ENCODE measurements at places on chromosomes 2 and 18.

- peak; percentile 74 for DNase-seq
Observed at GRCh38 chr2:190408538-190409271, 550 bp downstream of the MFSD6 start.

DNA sequence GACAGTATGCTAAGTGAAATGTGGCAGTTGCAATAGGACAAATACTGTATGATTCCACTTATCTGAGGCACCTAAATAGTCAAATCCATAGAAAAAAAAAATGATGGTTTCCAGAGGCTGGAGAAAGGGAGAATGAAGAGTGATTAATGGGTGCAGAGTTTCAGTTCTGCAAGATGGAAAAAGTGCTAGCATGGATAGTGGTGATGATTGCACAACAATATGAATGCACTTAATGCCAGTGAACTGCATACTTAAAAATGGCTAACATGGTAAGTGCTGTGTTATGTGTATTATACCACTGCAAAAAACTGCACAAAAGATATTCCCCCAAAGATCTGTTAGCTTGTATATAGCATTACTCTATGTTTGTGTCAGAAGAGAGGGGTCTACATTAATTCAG, 185.4 kb downstream of the INHBB start:
- no peak for DNase-seq

GRCh38 chr18:7859122-7859521, 292.0 kb downstream of the PTPRM start:
- DNase-seq = no peak

DNA sequence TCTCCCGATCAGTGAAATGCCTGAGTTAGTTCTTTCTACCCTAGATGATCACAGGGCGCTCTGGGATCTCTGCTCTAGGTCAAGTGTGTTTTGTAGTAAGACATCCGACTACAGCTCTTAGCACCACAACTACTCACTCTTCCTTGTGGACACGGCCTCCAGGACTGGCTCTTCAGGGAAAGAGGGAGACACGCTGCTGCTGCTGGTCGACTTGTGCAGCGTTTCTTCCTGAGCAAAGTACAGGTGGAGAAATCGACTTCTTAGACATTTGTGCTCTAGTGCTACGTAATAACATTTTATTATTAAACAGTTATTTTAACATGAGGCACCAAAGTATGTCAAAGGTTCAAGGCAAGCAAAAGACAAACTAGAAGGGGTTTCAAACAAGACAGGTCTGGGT, 57.0 kb downstream of the PRELID3A start:
- DNase-seq = no peak

- DNase-seq = no peak
Observed at GRCh38 chr2:61151436-61151835, 10.6 kb upstream of the C2orf74 start.

DNA sequence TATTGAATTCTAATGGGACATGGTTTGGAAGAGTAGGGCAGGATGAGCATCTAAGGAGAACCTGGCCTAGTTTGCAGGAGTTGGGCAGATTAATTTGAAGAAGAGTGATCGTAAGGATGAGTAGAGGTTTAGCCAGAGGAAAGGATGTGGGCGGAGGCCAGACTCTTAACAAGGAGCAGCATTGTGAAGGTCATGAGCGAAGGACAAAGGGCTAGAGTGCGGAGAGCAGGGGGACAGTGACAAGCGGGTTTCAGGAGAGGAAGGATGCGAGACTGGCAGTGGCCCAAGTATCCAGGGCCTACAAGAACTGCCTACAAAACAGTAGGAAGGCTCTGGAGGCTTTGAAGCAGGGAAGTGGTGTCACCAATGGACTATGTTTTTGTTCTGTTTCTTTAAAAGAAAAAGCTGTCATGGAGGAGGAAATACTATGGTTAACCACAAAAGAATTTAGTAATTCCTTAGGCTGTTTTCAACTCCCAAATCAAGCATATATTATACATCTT, 20.1 kb downstream of the SLC66A3 start:
- no peak for DNase-seq

DNA sequence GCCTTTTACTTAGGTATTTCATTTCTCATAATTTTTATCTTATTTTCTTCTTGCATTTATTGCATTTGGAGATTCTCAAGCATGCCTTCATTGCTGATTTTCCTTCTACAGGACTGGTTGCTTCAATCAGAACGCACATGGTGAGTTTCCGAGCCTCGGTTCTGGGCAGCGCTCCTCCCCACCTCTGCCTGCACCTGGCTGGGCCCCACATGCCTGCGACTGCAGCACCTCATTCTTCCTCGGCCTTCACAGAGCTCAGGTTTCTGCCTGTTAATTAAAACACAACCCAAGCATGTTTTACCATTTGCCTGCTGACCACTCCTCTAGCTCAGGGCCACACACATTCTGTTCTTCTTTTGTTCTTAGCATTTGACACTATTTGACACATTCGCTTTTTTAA, 398.8 kb downstream of the GALR1 start:
- DNase-seq = no peak

DNA sequence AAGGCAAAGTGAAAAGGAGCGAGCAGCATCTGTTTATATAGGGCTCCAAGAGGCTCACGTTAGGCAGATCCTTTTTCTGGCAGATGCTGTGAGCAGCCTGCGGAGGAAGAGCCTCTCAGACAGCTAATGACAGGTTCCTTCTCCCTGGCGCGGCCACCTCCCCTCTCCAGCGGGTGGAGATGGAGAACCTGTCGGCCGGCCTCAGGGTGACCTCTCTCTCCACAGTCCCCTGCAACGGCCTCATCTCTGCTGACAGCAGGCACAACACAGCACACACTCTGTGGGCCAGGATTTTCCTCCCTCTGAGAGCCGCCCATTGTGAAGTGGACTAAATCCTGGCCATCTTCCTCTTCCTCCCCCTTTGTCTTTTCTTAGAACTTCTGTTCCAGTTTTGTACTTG, 119.8 kb downstream of the PRKCE start:
- peak; percentile 1 for DNase-seq

- DNase-seq = no peak
Observed at GRCh38 chr2:113164930-113165585, 8.7 kb upstream of the PSD4 start.

- DNase-seq = no peak
Observed at GRCh38 chr2:66775730-66776422, 341.0 kb downstream of the MEIS1 start.

GRCh38 chr2:206700156-206700555, 18.0 kb downstream of the DYTN start:
- DNase-seq = no peak

All from stimulated activated CD8-positive, alpha-beta memory T cell treated with anti-CD3 and anti-CD28 coated beads, Interleukin-12 subunit alpha, Interleukin-12 subunit beta, amount 100 ng/mL, for 4 hours (primary cell).